Hepatocyte (in vitro differentiated cells): ENCODE measurements at places on chromosomes 12 and 14. TPM values are rescaled to one million over a fixed set of nuclear protein-coding genes. Genes with fewer than 3 reads are reported as not detected.

The TRIM9 gene
- total RNA-seq: 0.10 and 0.76 TPM in 2 replicates

DNA sequence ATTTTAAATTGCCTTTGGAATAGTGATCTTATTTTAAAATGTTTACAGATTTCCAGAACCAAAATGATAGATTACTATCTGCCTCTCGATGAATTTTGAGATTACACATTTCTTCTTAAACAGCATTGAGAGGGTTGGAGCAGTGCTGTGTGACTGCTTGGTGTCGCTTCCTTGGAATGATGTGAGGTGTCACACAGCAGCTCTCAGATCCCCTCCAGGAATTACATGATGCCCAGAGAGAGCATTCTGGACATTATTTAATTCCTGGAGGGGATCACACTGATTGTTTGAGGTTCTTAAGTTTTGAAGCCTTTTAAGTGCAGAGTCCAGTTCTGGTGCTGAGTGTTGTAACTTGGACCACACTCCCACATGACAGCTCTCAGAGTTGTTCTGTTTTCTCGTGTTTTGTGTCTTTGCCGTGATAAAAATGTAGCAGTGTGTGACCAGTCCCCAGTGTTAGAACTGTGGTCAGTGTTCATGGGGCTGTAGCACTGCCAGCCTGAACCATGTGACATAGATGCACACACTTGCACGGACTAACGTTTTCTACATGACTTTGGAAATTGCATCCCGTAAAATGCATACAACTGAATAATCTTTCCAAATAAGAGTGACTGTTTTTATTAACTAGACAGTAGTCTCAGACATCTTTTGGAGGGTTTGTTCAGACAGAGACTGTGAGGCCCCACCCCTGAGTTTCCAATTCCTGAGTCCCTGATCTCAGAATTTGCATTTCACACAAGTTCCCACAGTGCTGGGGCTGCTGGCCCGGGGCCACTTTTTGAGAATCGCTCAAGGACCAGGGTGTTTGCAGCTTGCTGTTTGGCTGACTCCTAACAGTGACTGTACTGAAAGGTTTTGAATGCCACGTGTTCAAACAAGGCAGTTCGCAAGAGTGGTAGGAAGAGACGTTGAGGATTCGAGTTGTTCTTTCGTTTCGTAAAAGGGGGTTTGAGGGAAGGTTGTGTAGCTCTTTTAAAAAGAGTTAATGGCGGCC is 26.0 kb downstream of the XRCC3 start:
- no peaks in the 10 kb centered on the region for H3K36me3 ChIP-seq
- no peaks in the 10 kb centered on the region for H3K4me1 ChIP-seq
- no peaks in the 10 kb centered on the region for H3K27me3 ChIP-seq
- DNase-seq: no peak
- H3K27ac ChIP-seq: no peak overlapping the region

The RD3L gene
- not detected in 2 replicates for total RNA-seq

DNA sequence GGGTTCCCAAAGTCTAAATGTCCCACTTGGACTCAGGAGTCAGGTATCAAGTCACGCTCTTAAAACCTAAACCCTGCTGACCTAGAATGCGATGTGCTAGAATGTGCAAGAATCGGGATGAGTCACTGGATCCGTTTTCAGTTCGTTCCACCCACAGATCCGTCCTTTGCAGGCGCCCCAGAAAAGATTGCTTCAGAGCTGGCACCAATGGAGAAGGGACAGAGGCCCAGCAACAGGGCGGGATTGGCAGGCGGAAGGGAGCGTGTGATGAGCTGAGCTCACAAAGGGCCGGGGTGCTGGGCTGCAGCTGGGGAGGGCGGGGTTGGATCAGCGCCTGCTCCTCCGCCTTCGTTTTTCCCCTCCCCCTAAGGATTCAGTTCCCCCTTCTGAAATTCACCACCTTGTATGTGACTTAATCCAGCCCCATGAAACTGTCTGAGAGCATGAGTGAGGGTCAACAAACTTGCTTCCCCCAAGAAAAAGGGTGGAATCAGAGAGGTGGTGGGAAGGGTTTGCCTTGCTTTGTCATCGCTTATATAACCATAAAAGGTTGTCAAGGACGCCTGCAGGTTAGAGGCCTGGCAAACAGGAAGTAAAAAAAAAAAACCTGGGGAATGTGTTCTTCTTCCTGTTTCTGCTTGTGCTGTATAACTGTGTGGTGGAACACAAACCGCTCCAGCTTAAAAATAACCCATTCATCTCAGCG is 2.8 kb upstream of the UBC start:
- DNase-seq: peak; percentile 98
- H3K27me3 ChIP-seq: no peaks in the 10 kb centered on the region
- peak overlapping the region; percentile 21 for H3K4me3 ChIP-seq

The FAM186B gene
- total RNA-seq: 0.17 and 0.52 TPM in 2 replicates

The WDHD1 gene
- 5.9 and 6.3 TPM in 2 replicates for total RNA-seq

DNA sequence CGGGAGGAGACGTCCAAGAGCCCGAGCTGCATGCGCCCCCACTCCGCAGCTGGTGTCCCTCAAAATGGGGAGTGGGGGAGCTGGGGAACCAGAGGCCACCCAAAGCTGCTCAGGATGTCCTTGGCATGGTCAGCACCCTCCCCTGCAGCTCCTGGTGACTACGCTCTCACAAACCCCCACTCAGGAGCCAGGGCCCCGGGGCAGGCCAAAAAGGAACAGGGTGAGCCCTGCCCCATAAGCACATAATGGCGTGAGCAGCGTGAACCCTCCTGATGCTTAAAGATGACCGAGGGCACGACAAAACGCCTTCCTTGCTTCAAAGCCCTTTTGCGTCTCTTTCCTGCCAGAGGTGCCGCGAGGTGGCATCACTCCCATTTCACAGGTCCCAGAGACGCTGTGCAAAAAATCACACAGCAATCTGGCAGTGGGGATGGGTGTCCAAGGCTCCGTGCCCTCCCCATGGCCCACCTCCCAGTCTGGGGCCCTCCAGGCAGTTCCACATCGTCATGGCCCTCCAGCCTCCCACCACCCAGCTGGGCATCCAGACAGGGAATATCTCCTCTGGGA is 13.5 kb downstream of the NCOR2 start:
- DNase-seq: no peak
- H3K4me1 ChIP-seq: peaks cover 36% of the 10 kb centered on the region
- no peaks in the 10 kb centered on the region for H3K36me3 ChIP-seq
- H3K27ac ChIP-seq: no peak overlapping the region
- no peaks in the 10 kb centered on the region for H3K27me3 ChIP-seq

DNA sequence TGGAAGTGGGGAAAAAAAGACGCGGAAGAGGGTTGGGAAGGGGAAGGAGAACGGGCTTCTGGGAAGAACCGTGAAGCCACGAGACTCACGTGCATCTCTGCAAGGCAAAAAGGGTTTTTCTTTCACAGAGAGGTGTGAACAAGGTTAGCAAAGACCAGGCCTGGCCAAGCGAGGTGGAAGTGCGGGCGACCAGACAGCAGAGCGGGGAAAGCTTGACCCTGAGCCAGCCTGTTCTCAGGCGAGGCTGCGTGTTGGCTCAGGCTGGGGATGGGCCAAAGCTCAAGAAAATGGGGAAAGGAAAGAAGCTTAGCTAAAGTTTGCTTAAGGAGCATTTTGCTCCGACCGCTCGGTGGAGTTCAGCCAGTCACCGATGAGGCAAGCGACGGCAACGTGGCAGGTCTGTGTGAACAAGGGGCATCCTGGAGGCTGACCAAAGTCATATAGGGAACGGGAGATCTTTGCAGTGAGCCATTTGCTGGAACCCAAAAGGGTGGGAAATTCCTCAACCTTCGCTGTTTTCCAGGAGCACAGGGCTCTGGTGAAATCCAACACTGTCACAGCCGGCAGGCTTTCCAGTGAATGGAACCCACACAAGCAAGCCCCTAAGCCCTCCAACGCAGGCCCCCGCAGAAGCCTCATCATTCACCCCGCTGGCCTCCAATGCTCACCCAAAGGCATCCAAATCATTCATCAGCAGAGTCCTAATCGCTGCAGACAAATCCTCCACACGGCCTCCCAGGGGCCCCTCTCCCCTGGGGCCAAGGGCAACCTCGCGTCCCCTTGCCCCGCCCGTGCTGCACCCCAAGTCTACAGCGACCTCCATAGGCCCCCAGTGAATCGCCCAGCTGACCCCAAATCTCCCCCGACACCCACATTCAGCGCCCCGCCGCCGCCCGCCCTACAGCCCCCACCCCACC is 754 bp downstream of the ZNF605 start:
- H3K27me3 ChIP-seq: no peaks in the 10 kb centered on the region
- H3K4me3 ChIP-seq: peak overlapping the region; percentile 97
- DNase-seq: peak; percentile 67
- H3K27ac ChIP-seq: peak overlapping the region; percentile 99

The KLRK1 gene
- total RNA-seq: not detected in 2 replicates
